NCI-H524 treated with DMSO at 0.1 percent for 48 hours (cell line): ENCODE measurements at places on chromosomes 13 and 19.

DNA sequence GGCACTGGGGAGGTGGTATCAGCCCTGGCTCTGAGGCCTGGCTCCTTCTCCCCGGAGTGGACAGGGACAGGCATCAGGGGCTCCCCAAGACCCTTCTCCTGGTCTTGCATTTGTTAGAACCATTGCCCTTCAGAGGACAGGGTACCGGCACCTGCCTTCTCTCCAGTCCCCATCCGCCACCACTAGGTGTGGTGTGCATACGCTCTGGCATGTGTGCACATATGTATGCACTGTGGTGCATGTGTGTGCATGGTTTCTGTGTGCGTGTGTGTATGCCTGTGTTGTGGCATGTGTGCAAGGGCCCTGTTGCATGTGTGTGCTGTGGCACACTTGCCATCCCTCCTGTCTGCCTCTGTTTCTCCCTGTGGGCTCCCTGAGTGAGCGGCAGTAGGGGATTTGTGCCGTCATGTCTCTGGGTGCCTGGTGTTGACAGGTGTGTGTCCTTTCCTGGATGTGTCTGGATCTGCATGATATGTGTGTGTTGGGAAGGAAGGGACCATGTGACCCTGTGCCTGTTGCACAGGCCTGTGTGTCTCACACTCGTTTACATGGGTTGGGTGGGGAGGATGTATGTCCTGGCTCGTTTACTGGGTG, 9.3 kb downstream of the KCTD15 start:
- no peak for DNase-seq

GRCh38 chr19:35015270-35015953, 14.9 kb upstream of the SCN1B start:
- no peak for DNase-seq

DNA sequence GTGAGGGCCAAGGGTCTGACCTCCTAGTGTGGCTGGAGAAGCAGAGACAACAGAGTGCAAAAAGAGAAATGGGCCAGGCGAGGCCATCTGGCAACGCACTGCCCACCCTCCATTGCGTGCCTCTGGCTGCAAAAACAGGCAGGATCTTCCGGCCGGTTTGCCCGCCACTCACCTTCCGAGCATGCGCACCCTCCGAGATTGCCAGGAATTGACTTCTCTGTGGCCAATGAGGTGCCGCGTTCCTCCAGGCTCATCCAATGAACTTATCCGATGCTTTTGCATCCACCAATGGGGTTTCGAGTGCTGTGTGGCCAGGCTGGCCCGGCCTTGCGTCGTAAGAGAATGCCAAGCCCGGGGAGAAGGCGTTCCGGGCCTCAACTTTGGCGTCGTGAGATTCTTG, at the start of gene TEX101:
TEX101 (plus strand) TSS at position 337 of the 400 bp plus-strand sequence. CDS start 1,030 bp downstream, outside the sequence.
- no peak for DNase-seq

DNA sequence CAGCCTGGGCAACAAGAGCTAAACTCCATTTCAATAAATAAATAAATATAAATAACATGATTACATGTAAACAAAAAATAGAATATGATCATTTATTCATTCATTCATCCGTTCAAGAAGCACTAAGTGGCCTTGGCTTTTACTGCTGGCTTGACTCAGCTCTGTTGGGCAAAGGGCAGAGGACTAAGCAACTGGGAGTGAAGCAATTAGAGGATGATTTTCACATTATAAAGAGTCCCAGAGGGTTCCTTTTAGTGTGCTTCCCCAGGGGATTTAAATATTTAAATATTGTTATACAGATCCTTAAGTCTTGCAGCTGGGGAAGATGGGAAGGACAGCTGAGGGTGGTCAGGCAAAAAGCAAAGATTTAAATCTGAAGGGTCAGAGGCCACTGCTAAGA, 34.9 kb upstream of the FLT1 start:
- no peak for DNase-seq

- DNase-seq = no peak
Observed at GRCh38 chr19:56667311-56667870, 4.2 kb downstream of the ZNF835 start.

DNA sequence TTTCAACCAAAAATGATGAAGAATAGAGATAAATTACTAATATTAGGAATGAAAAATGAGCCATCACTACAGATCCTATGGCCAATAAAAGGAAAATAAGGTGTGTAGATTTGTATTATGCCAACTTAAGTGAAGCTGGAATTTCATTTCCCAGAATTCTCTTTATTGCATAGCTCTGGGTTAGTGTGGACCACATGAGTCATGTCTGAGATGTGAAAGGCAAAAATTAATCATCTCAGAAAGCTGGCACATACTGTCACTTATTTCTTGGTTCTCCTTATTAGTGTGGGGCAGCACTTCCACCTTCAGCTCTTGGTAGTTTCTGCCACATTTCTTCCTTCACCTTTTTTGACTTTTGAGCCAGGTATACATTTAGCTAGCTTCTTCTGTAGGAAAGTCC, 82.6 kb downstream of the KATNAL1 start:
- DNase-seq = no peak

DNA sequence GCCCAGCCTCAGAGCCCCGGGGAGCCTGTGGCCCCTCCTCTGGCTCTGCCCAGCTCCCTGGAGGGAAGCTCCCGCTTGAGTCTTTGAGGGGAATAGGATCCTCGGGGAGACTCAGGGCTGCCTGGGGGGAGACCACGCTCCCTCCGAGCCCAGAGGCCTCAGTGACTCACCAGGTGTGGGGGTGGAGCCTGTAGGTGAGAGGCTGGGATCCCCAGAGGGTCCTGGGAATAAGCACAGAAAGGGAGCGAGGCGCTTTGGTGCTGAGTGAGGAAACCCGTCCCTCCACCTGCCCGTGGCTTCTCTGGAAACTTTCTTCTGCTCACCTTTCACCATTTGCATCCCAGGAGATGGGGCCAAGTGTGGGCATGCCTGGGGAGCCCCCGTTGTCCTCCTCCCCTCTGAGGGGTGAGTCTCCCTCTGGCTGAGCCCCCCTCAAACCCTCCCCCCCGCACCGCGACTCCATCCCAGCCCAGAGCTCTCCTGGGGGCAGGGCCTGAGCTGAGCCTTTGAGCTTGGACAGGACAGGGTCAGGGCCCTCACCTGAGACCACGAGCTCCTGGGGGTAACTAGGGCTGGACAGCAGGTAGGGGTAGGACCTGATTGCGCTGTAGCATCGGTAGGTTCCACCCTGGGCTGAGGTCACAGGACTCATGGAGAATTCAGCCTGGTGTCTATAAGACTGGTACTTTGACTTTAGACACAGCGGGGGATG, 2.7 kb downstream of the LILRB5 start:
- no peak for DNase-seq

GRCh38 chr19:854549-854948, 2.4 kb downstream of the ELANE start:
- DNase-seq = no peak

DNA sequence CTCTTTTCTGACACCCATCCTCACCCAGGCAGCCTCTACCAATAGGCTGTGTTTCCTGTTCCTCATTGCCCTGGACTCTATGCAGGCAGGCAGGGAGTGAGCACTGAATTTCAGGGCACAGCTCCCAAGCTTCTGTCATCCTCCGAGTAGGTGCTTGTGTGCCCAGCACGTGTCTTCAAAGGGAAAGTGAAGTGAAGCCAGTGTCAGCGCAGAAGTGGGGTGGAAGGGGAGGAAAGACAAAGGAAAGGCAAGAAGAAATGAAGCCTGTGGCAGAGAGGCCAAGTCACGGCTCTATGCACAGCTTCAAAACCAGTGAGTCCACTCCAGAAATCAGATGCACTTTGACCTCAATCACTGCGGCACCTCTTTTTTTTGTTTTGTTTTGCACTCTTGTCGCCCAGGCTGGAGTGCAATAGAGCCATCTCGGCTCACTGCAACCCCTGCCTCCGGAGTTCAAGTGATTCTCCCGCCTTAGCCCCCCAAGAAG, 16.9 kb downstream of the CEBPA start:
- DNase-seq = no peak

GRCh38 chr13:113952151-113952982, 21.5 kb downstream of the C13orf46 start:
- no peak for DNase-seq

GRCh38 chr13:101309014-101309619, 107.2 kb downstream of the NALCN start:
- DNase-seq = no peak

DNA sequence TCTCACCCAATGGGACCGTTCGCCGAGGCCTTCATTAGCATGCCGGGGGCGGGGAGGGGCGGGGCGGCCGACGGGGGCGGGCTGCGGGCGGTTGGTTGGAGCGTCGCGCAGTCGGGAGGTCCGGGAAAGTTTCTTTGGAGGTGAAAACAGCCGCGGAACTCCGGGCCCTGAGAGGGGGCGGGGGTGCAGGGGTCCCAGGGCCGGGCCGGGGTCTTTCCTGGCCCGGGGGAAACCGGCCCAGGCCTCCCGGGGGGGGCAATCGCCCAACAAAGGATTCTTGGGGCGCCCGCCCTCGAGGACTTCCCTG, at the start of gene HMG20B:
HMG20B (plus strand) TSS at position 90 of the 307 bp plus-strand sequence. CDS start 366 bp downstream, outside the sequence.
- DNase-seq = no peak

DNA sequence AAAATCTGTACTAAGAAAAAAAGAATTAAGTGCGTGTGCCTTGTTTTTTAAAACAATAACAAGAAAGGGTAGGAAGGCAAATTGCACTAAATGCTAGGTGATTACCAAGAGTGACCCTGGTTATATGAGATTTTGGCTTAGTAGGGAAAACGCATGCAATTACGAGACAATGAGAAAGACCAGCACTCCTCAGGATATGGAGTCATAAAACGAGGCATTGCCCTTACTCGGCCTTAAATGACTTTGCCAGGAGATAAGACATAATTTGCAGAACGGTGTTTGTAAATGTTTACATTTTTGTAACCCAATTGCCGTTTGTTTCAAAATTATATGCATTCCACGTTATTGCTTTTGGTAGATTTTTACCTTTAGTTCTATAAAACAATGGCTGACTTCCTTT, 179.8 kb downstream of the RBM26 start:
- DNase-seq = no peak

- no peak for DNase-seq
Observed at GRCh38 chr19:32201211-32201610, 144.2 kb upstream of the ZNF507 start.

DNA sequence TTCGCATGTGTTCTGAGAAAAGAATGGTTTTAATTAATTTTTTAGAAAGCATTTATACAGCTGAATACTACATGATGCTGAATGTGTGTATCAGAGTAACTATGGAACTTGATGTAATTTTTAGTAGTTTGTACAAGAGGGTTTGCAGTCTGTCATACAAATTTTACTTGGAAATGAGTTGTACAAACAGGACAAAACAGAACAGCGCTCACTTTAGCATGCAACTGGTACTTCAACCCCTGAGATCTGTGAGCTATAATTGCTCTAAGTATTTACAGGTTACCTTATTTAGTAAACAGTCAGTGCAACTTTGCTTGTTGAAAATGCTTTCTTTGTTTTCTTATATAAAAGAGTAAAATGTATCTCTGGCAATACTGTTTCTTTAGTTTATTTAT, 706 bp downstream of the TNFRSF19 start:
- no peak for DNase-seq

DNA sequence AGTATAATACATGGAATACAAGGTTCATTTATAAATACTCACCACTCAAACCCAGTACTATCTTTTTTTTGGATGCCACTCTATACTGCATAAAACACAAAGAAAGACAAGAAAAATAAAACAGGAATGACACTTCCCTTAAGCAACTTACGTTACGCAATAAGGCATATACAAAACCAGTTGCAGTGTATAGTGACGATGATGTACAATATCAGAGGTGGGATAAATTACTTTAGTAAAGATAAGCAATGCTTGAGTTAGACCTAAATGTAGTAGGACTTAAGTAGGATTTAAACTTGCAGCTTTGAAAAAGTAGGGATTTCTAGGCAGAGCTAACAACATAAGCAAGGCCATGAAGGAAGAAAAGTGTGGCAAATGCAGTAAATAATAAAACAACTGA, 374.9 kb downstream of the SPRY2 start:
- DNase-seq = no peak

DNA sequence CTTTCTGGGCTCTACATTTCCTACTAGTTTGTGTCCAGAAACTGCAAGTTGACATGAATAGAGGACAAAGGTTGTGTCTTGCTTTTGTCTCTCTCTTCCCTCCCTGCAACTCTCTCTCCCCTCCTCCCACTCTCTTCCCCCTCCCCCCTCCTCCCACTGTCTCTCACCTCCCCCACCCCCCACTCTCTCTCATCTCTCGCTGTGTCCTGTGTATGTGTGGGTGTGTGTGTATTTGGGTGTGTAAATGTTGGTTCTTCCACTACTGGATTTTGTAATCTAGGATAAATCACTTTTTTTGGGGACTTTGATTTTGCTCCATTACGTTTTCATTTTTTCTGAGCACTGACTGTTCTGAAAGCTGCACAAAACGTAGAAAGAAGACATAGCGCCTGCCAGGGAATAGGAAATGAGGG, 48.4 kb downstream of the AKAP11 start:
- no peak for DNase-seq

GRCh38 chr13:101210774-101211173, 205.5 kb downstream of the NALCN start:
- no peak for DNase-seq

GRCh38 chr19:8252922-8253589, 43.9 kb downstream of the CERS4 start:
- DNase-seq = no peak

GRCh38 chr19:48445256-48445605, 552 bp upstream of the GRWD1 start:
- peak; percentile 95 for DNase-seq

GRCh38 chr13:52846567-52847321, 1.7 kb downstream of the PCDH8 start:
- no peak for DNase-seq

DNA sequence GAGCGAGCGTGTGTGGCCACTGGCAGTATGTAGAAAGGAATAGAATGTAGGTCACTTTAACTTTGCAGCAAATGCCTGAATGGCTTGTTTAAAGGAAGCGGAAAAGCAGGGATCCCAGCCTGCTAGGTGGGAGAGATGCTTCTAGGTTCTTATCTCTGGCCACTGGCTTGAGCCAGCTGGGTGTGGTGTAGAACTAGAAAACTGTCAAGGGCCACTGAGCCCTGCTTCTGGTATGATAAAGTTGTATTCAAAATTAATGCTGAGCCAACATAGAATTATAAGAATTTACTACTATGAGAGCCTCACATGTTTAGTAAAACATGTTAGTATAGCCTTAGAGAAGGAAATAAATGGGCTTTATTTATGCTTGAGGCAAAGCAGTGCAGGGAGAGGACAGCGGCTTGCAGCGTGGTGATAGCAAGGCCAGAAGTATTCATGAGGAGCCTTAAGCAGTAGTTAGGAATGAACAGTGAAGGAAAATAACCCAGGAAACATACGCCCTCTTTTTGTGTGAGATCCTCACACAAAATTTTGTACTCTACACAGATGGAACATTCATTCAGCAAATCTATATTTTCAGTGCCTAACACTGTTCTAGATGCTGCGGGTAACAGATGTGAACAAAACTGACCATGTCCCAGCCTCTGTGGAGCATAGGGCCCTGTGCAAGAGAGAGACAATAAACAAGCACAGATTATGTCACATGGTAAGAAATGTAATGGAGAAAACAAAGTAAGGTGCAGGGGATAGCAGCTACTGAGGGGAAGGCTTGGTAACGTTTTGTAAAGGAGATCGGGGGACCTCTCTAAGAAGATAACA, 863.2 kb downstream of the DIAPH3 start:
- DNase-seq = no peak

GRCh38 chr13:27573265-27573664, 47.1 kb downstream of the LNX2 start:
- DNase-seq = no peak

- DNase-seq = no peak
Observed at GRCh38 chr19:2544576-2545415, 68.9 kb downstream of the GADD45B start.
